ENCODE measurements at places on chromosomes 3 and 15.

DNA sequence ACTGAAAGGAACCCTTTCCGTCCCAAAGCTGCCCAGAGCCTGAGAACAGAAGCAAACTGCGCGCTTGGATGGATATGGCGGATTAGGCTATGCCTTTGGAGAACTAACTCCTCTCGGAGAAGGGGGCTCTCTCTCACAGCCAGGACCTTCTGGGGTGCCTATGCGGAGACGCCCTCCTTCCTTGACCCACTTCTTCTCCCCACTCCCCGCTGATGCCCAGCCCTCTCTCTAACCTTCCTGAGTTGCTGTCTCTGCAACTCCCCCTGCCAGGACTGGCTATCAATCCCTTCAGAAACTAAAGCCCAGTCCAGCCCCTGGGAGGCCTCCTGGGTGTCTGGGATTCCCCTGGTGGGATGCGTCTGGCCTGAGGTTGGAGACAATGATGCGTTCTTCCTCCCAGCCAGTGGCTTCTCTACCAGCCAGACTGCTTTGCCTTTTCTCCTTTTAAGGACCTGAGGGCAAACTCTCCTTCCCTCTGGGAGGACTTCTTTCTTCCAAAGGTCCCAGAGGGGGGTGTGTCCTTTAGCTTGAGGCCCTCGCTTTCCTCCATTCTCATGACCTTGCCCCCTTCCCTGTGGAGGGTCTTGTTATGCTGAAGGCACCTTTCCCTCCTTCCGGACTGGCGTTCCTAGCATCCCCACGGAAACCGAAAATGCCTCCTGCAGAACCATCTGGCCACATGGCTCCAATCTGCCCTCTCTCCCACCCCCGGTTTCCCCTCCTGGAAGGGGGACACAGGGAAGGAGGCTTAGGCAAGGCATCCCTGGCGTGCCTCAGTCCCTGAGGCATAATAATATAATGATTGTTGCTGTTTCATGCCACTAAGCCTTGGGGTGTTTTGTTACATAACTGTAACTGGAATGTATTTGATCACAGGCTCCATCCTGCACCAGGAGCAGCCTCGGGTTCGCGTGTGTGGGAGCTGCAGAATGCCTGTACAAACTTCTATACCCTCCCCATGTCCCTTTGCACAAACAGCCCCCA lies 63.4 kb upstream of the C15orf39 start:
- DNase-seq = peak; percentile 18

GRCh38 chr15:65189102-65189740 lies 4.1 kb upstream of the CLPX start:
- DNase-seq = peak; percentile 29

DNA sequence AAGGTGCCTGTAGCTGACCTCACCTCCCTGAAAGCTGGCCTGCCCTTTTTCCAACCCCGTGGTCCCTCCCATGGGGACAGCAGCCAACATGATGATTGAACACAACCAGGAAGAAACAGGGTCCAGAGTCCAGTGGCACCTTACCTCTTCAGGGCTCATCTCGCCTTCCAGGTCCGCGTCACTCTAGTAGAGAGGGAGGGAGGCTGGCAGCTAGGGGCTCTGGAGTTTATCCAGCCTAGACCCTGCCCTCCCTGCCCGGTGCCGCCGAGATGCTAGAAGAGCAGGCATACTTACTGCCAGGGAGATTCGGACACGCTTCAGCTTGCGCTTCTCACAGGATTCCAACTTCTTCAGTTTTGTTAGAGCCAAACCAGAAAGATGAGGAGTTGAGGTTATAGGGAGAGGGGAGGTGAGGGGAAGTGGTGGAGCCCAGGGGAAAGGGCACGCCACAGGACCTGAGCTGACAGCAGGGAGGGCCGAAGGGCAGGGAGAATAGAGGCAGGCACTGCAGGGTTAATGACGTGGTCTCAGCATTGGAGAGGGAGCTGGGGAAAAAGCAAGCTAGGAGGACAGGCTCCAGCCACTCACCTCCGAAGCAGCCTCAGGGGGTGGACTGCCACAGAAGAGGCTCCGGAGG lies 9.1 kb downstream of the CLCN2 start:
- DNase-seq = no peak

DNA sequence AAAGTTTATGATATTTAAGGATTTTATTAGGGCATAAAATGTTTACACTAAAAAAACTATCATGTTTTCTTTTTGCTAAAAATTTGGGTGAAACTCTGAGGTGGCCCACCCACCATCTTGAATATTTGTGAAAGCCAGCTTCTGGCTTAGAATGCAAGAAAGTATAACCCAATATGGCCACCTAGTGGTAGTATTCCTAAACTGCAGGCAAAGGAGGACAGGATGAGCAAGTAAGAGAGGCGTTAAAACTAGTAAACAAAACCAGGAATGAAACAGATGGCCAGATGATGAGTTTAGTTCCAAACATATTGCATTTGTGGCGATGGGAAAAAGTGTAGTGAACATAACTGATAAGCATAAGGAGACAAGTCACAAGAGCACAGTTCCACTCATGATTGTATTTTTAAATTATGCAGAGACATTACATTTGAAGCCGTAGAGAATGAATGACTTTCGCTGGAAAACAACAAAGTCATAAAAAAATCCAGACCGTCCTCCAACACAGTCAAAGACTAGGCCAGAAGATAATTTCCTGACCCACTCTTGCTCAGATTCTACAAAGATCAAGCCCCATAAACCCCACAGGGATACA lies 103.3 kb upstream of the PRTG start:
- peak; percentile 69 for DNase-seq

- no peak for DNase-seq
Observed at GRCh38 chr3:161579395-161580126, 83.0 kb downstream of the OTOL1 start.

GRCh38 chr15:90189781-90190467 lies 11.2 kb upstream of the SEMA4B start:
- no peak for DNase-seq

DNA sequence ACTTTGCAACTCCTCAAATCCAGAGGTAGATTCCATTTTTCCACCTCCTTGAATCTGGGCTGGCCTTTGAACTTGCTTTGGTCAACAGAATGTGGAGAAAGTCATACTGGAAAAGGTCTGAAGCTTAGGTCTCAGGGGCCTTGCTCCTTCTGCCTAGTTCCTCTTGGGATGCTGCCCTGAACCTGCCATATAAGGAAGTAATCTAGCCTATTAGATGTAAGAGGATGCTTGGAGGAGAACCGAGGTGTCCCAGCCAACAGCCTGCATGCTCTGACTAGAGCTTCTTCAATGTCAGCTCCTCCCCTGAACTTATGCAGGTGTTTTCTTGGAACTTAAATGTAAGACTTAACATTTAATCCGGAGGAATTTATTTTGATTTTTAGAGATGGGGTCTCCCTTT lies 2.0 kb upstream of the TMED3 start:
- DNase-seq = peak; percentile 26

GRCh38 chr3:126358816-126359181 lies 1.6 kb upstream of the KLF15 start:
- DNase-seq = no peak

Measured in NCI-H2171 (cell line).